NB4 (cell line): ENCODE measurements at places on chromosomes 1 and 21.

GRCh38 chr21:15144026-15144425 is 79.2 kb upstream of the NRIP1 start:
- no peak for DNase-seq

DNA sequence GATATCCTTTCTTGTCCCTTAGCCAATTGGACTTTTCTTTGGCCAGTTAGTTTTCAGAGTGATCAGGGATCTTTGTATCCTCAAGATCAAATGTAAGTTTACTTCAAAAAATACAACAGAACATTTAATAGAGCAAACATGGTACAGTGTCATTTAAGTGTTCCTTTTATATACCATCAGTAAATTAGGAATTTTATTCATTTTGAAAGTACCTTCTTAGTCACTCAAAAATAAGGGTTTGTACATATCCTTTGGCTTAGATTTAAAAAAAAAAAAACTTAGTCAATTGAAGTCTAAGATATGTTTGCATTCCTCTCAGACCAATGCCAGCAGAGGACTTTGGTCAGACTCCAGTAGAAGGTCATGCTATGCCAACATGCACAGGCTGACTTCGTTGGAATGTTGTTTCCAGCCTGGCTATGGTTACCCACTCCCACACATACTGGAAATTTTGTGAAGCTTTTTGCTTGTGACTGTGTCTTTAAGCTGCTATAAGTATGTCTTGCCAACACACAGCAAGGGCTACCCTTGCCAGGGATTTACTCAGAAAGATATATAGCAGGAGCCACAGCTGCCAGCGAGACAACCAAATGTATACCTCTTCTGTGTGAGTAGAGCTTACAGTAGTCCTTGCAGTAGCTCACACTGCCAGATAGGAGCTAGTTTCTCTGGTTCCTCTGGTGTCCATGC is 81.5 kb upstream of the LRIF1 start:
- no peak for DNase-seq

GRCh38 chr1:13550663-13551062 is 33.0 kb upstream of the PDPN start:
- DNase-seq: no peak

DNA sequence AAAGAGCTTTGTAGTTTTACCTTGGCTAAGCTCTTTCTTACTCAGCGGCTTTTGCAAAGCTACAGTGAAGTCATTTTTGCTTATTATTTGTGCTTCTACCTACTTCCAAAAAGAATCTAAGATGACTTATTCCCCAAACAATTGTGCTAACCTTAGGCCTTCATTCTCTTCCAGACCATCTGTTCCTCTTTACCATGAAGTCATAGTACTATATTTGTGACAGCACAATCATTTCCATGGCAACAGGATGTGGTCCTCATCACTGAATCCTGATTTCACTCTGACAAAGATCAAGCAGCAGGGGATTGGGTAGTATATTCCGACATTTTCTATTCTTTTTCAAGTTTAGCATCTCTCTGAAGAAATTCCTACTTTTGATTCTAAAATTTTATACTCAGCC is 24.8 kb upstream of the NMNAT2 start:
- no peak for DNase-seq

- no peak for DNase-seq
Observed at GRCh38 chr1:232900818-232901217, 49.6 kb upstream of the NTPCR start.

DNA sequence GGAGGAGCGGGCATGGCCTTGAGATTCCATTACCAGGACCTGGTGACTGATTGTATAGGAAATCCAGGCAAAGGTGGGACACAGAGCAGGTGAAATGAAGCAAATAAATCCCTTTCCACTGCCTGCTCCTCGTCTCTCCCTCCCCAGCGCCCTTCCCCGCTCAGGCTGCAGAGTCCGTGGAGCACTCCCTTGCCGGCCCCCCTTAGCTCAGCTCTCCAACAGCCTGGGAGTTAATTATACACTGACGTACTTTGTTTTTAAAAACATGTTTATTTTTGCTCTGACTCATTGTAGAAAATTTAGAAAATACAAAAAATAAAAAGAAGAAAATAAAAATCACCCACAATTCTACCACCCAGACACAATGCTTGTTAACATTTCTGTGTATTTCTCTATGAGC is 61.7 kb downstream of the LGR6 start:
- DNase-seq: no peak

GRCh38 chr1:184405801-184406142 is 18.9 kb downstream of the C1orf21 start:
- no peak for DNase-seq

DNA sequence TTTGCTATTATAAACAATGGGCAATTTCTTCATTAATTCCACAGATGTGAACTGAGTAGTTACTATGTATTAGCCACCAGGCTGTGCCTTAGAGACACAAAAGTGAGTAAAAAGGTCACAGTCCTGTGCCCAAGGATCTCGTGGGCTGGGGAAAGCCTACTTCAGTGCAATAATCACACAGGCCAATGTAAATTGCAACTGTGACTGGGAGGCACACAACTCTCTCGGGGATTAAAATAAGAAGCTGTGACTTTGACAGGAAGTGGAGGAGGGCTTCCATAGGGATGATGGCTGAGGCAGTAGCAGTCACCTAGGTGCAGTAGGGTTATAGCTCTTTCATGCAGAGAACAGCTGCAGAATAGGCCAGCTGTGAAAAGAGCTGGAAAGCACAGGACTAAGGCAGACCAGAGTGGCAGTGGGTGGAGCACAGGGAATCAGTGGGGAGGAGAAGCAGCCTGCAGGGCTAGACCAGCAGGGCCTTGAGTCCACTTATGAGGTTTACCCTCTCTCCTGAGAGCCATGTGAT is 121.9 kb downstream of the MAB21L3 start:
- peak; percentile 37 for DNase-seq

DNA sequence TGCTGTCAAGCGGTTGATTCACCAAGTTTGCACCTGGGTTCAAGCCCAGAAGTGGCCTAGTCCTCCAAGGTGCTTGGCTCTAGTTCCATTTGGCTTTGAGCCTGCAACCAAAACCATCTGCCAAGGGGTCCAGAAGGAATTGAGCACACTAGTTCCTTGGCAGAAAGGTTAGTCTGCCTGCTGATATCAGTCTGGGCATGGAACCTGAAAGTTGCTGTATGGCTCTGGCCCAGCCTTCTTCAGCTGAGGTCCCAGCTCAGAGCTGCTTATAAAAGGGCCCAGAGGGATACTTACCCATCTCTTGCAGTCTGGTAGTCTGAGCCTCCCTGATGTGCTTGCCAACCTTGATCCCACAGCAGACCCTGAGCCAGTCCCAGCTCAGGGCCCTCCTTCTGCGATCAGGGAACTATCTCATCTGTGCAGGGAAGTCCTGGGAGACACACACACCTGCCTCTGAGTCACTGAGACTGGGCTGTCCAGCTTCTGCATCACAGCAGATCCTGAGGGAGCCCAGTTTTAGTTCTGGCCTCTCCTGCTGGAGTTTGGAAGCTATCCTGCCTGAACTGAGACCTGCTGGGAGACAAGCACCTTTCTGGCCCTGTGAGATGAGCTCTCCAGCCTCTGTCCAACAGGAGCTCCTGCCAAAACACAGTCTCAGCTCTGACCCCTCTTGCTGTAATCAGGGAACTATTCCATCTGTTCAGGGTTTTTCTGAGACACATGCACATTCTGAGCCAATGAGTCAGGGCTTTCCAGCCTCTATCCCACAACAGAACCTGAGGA is 75.8 kb downstream of the CTH start:
- DNase-seq: no peak

DNA sequence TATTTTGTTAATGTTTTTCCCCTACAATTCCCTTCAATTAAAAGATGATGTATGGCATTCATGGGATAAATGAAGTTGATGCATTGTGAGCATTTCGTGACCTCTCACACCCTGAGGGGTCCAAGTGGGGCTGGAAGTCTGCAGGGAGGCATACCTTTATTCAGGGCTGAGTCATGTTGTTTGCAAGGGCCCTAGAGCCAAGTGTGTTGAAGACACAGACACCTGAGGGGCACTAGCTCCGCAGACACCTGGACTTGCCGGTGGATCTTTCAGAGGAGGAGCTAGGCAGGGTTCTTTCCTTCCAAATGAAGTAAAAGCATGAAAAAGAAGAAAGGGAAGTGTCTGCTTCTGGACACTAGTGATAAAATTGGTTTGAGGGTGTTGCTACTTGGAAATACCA is 57.0 kb upstream of the RGS7 start:
- DNase-seq: no peak

DNA sequence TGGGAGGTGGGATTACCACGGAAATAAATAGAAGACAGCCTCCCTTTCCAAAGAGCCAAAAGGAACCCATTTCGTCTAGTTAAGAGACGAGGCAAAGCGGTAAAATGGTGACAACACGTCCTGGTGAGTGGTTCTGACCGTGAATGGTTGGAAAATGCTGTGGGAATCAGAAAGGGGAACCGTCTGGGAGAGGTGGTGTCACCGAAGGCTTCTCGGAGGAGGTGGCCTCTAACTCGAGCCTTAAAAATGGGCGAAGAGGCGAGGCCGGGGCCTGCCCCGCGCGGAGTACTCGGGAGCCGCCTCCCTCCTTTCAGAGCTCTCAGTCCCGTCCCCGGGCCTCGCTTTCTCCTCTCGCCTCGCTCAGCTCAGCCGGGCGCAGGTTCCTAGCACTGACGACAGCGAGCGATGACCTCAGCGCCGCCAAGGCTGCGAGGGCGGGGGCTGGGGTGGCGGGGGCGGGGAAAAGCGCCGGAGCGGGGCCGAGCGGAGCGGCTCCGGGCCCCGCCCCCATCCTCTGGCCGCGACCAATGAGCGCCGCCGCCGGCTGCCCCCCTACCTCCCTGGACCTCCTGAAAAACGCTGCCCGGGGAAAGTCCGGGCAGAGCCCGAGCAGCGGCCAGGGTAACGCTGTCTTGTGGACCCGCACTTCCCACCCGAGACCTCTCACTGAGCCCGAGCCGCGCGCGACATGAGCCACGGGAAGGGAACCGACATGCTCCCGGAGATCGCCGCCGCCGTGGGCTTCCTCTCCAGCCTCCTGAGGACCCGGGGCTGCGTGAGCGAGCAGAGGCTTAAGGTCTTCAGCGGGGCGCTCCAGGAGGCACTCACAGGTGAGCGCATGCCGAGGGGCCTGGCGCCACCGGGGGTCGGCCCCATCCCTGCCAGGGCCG is at the start of gene BTG2:
BTG2 (plus strand) TSS at position 601 of the 890 bp plus-strand sequence; CDS start at position 689, 88 bp downstream.
- peak; percentile 81 for DNase-seq

DNA sequence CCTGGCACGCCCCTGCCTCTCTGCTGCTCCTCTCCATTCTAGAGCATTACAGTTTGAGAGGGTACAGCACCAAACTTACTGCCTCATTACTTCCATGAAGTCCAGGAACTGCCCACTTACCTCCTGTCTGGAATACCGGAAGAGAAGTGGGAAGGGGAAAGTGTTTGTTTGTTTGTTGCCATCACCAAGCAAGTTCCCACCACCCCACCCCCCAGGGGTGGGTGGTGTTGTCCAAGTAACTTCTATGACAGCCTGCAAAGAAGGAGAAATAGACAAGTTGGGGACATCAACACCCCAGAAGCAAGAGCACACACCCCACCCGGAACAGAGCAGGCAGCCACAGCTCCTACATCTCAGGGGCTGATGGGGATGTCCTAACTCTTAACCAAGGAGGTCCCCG is 18.0 kb downstream of the OPTC start:
- no peak for DNase-seq

DNA sequence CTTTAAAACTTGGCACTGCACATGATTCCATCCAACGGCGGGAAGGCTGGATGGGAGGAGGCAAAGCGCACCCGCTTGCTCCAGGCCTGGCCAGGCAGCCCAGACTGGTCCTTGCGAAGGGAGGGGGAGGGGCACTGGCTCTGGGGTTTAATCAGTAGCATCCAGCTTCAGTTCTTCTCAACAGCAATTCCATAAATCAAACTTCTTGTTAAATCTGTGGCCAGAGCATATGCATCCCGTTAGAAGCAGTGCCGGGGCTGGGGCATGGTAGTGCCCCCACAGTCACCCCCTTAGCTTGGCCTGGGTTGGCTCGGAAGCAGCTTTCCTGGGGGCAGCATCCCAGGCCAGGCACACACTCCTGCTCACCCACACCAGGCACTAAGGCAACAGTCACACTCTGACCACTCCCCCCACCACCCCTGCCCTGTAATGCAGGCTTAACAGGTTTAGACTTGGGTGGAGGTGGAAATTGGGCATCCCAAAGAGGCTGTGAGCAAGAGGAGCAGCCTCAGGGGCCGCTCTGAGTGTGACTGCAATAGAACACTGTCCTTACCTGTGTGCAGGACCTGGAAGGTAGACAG is 94.1 kb upstream of the CASZ1 start:
- no peak for DNase-seq

DNA sequence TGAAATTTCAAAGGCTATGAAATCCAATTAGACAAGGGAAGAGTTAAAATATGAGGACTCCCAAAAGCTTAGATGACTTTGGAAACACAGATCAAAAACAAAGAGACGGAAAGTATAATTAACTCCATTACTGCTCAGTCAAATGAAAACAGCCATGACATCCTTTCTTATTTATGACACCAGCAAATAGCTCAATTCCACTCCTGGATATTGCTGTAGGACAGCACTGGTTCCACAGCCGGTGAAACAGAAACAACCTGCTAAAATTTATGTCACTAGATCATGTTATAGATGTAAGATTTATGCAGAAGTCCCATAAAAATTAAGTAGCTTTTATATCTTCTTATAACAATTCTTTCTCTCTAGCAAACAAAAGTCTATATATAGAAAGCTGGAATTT is 65.6 kb upstream of the RRP15 start:
- no peak for DNase-seq

- no peak for DNase-seq
Observed at GRCh38 chr1:159492575-159493323, 43.1 kb downstream of the OR10J5 start.

DNA sequence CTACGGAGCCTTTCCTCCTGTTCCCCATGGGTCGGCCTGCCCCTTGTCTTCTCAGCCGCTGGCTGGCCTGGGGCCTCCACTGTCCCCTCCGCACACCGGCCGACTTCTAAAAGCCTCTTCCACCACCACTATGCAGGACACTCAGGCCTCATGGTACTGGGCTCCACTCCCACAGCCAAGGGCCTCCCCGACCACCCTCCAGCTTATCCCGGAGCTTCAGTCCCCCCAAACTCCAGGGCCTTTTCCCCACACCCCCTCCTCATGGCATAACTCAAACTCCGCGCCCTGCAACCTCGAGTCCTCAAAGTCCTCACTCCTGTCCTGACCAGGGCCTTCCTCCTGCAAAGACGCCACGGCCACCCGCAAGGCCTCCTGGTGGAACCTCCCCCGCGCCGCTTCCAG is 2.0 kb downstream of the LRRC41 start:
- no peak for DNase-seq
